Activated T-cell treated with anti-CD3 and anti-CD28 coated beads for 48 hours (primary cell): ENCODE measurements at places on chromosomes 13 and 19.

- DNase-seq: no peak
Observed at GRCh38 chr13:106156468-106156867, 379.0 kb downstream of the EFNB2 start.

GRCh38 chr13:98133946-98134345 lies 8.9 kb upstream of the FARP1 start:
- no peak for DNase-seq

DNA sequence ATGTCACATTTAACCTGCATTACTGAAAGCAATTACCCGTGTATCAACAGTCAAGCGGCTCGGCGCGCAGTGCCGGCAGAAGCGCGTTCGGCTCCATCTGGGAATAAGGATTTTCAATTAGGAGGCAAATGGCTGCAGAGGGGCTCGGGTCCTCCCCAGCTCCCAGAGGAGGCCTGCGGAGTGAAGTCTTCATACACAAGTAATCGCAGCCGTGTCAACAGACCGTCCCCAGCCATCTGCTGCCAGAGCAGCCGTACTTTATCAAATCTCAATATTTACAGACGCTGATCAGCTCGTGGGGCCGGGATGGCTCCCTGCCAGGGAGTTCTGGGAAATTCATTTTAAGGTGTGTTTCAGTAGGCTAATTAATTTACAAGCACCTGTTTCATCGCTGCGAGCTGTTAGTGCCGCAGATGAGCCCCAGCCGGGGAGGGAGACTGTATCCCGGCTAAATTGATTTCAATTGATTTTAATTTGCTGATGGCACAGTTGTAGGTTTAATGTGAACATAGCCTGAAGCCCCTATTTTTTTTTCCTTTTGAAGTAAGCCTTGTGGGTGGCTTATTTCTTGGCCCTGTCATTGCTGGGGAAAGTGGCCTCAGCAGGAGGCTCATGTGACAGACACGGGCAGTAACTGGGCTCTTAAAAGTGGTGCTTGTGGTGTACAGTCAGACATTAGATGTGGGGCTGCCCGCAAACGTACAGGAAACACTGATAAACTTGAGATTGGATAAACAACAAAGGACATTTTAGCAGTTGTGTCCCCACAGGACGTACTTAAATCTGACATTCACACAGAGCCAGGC lies 252.7 kb downstream of the TEX29 start:
- no peak for DNase-seq

DNA sequence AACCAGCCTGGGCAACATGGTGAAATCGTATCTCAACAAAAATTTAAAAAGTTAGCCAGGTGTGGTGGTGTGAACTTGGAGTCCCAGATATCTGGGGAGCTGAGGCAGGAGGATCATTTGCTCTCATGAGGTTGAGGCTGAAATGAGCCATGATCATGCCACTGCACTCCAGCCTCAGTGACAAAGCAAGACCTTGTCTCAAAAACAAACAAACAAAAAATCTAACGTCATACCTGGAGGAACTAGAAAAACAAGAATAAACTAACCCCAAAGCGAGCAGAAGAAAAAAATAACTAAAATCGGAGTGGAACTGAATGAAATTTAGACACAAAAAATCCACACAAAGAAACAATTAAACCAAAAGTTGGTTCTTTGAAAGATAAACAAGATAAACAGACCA lies 1885.1 kb downstream of the OLFM4 start:
- DNase-seq: no peak

DNA sequence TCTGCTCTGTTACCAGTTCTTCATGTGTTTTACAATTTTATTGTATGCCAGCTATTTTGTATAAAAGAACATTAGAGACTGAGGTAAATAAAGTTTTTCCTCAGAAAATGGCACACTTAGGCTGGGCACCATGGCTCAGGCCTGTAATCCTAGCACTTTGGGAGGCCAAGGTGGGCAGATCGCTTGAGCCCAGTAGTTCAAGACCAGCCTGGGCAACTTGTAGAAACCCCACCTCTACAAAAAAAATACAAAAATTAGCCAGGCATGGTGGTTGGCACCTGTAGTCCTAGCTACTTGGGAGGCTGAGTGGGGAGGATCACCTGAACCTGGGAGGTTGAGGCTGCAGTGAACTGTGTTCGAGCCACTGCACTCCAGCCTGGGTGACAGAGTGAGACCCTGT lies 32.0 kb downstream of the CCDC8 start:
- no peak for DNase-seq

GRCh38 chr13:104871456-104871855 lies 1664.0 kb downstream of the EFNB2 start:
- no peak for DNase-seq

- no peak for DNase-seq
Observed at GRCh38 chr13:39959497-39960144, 304.2 kb downstream of the COG6 start.

GRCh38 chr13:39282400-39282972 lies 244.2 kb downstream of the NHLRC3 start:
- no peak for DNase-seq

GRCh38 chr19:42412227-42412626 lies 15.0 kb downstream of the LIPE start:
- DNase-seq: no peak

GRCh38 chr13:52809310-52809769 lies 39.1 kb downstream of the PCDH8 start:
- DNase-seq: peak; percentile 31

- DNase-seq: no peak
Observed at GRCh38 chr19:48737360-48737998, 2.9 kb downstream of the RASIP1 start.

GRCh38 chr19:7515645-7516151 lies at the start of gene ZNF358:
TSS of gene ZNF358 (plus strand) at chr19:7516103. CDS start at chr19:7519243, 3,140 bp downstream.
- DNase-seq: peak; percentile 44
